ENCODE measurements at places on chromosomes 5 and 9.

- no peak for DNase-seq
Measured at GRCh38 chr5:40389591-40389990, 290.1 kb upstream of the PTGER4 start.

GRCh38 chr9:128374221-128374675 lies 3.1 kb downstream of the URM1 start:
- DNase-seq = no peak

DNA sequence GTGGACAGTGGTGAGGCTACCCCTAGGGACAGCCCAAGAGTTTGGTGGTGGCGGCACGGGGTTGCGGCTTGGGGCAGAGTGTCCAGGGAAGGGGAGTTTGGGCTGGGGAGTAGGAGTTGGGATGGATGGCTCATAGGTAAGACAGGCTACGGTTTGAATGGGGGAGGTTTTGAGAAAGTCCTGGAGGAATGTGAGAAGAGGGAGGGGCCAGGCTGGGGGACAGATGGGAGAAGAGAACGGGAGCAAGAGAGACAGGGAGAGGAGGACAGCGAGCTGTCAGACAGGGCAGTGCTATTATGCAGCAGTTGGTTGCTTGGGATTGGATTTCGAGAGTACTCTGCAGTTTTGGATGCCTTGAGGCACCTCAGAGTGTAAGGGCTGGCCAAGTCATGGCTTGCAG lies 24.5 kb downstream of the PSD2 start:
- DNase-seq = no peak

- DNase-seq = no peak
Measured at GRCh38 chr5:115588640-115589039, 13.6 kb downstream of the TICAM2 start.

DNA sequence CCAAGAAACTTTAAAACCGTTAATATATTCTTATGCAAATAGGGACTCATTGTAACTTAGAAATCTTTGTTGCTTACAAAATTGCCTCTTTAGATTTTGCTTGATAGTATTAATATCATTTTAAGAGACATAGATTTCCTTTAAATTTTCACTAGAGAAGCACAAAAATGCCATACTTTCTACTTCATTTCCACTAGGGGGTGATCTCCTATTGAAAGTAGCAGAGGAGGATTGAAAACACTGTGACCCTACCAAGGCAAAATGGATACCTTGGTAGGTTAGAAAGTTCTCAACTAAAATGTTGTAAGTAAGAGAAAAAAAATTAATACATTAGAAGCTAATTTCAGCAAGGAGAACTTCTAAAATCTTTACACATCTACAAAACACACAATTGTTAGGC lies 204.9 kb downstream of the CHSY3 start:
- DNase-seq = peak; percentile 48

DNA sequence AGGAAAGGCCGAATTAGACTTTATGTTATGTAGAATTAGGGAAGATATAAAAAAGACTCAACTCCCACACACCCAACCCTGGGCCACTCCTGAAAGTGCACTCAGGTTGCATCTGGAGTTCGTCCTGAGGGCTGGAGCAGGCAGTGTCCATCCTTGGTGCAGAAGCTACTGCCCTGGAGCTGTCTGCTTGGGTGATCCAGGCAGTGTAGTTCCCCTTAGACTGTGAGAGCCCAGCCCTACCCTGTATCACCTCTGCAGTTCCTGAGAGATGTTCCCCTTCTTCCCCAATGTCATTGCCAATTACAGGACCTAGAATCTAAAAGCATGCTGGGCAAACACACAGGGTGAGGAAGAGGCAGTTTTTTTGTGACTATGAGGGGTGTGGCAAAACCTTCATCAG lies 368.3 kb upstream of the ST8SIA4 start:
- DNase-seq = no peak

- no peak for DNase-seq
Measured at GRCh38 chr5:111869681-111870080, 112.7 kb upstream of the NREP start.

DNA sequence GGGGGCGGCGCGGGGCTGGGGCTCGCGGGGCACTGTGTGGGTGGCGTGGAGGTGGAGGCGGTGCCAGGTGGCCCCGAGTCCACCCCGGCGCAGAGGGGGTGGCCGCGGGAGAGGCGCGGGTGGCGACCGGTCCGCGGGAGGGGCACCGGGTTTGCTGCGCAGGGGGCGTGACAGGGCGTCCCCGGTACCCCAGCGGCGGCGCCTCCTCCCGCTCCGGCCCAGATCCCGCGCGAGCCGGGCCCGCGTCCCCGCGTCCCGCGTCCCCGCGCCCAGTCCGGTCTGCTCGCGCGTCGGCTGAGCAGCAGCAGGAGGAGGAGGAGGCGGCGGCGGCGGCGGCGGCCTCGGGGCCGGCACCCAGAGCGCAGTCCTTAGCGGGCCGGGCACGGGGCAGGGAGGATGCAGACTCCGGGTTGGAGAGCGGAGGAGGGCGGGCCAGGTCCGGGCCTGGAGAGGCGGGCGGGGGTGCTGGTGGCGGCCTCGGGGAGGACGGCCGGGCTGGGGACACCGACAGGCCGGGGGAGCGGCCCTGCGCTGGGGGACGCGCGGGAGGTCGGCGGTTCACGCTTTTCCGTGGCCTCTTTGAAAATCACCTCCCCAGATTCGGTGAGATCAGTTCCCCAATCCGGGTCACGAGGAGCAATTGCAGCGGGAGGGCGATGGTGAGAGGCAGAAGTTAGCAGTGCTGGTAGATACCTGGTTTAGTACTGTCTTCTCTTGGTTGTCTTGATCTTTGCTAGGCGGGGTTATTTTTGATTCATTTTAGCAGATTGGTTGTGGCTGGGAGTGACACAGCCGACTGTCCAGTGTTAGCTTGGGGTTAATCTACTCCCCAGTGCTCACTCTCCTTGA lies 1.7 kb downstream of the TRIO start:
- DNase-seq = peak; percentile 89

GRCh38 chr9:98304381-98304780 lies 48.9 kb upstream of the TBC1D2 start:
- no peak for DNase-seq

DNA sequence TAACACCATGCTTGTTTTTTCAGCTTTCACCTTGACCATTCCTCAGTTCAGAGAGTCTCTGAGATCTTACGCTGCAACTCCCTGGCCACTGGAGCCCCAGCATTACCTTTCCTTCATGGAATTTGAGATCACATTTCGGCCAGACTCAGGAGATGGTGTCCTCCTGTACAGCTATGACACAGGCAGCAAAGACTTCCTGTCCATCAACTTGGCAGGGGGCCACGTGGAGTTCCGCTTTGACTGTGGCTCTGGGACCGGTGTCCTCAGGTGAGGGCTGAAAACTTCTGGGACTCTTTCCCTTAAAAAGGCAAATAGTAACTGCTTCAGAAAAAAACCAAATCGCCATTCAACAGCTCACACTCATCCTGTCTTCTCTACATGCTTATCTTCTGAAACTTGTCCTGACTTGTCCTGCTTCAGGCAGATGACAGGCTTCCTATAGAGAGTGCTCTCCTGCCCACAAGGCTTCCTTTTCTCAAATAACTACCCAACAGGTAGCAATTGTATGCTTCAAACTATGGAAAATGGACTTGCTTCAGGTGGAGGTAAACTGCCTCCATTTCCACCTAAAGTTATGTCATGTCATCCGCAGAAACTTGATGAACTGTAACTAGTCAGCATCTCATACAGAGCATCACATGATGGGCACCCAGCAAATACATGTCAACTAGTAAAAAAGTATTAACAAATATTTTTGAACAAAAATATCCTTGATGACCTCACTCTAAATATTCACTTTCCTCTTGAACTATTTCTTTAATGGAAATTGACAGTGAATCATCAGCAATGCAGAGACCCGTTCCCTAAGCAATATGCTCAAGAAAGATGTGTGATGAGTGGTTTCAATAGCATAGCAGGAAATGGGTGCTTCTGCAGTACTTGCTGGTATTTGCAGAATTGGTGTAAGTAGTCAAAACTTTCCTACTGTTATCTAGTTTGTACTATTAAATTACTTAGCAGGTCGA lies 129.2 kb downstream of the LIFR start:
- no peak for DNase-seq

DNA sequence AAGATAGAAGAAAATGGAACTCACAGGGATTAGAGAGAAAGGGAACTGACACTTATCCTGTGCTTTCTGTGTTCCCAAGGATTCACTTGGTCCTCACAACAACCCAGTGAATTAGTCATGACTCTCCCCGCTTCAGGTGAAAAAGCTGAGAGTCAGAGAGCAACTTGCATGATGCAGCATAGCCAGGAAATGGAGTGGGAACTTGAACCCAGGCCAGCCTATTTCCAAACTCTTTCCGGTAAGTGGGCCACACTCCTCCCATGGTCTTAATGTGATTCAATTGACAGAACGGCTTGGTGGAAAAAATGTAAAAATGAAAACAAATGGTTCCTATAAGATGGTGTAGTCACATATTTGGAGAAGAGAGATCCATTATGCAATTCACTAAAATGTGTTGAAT lies 45.9 kb upstream of the CEMIP2 start:
- peak; percentile 30 for DNase-seq
